AG09309 (cell line): ENCODE measurements at places on chromosomes 16 and 17.
A peak's percentile ranks its signal among the peaks of the same experiment; 100 is the strongest.

DNA sequence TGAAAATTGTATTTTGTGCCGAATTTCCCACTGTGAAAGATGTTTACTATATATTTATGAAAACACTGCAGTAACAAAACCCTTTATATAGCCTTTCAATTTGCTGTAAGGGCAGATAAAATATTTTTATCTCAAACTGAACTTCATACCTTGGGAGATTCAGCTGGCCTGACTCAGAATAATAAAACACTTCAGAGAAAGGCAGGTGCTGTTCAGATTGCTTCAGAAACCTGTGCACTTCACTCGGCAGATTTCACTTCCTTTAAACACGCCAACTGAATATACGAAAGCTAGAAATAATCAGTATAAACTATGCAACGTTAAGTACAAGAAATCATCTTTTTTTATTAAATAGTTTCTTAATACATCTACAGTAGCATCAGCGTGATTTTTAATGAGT is 839.1 kb upstream of the RBFOX1 start:
- no peak for DNase-seq

GRCh38 chr16:12589676-12590075 is 214.0 kb downstream of the CPPED1 start:
- DNase-seq = no peak

DNA sequence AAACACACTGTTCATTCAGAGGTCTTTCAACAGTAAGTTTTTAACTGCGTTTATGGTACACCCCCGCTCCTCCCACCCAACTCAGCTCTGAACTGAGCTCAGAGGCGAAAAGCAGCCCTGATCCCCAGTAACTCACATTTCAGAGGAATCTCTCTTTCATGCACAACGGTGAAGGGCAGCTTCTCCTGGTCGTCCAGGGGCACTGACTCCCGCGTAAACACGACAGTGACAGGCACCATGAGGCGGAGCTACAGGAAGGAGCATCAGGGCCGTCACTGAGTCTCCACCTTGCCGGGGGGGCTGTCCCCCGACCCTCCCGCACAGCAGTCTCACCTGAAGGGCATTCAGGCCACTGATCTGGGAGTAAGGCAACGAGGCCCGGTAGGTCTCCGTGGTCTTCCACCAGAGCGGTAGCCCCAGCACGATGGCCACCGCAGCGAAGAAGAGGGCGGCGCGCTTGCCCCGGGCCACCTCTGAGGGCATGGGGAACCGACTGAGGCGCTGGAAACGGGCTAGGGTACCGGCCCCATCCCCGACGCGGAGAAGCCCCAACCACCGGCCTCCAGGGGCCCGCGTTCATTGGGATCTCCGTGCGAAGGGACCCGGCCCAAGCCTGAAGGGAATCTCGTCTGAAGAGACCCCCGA is 486 bp downstream of the PIGS start:
- no peak for DNase-seq

DNA sequence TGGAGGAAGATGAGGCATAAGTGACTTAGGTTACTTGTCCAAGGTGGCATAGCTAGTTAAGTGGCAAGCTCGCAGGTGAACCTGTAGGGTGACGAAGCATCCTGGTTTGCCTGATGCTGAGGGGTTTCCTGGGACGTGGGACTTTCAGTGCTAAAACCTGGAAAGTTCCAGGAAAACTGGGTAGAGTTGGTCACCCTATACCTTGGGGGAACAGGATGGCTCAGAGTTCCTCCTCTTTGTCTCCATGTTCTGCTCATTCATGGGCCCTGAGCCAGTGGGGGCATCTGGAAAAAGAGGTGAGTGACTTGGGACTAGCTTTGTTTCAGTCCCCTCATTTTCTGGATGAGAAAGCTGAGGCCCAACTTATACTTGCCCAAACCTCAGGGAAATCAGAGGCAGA is 268.0 kb upstream of the N4BP1 start:
- DNase-seq = no peak

- DNase-seq = peak; percentile 34
These were observed 391.3 kb upstream of the CDH5 start for GRCh38 chr16:65975049-65975708.

DNA sequence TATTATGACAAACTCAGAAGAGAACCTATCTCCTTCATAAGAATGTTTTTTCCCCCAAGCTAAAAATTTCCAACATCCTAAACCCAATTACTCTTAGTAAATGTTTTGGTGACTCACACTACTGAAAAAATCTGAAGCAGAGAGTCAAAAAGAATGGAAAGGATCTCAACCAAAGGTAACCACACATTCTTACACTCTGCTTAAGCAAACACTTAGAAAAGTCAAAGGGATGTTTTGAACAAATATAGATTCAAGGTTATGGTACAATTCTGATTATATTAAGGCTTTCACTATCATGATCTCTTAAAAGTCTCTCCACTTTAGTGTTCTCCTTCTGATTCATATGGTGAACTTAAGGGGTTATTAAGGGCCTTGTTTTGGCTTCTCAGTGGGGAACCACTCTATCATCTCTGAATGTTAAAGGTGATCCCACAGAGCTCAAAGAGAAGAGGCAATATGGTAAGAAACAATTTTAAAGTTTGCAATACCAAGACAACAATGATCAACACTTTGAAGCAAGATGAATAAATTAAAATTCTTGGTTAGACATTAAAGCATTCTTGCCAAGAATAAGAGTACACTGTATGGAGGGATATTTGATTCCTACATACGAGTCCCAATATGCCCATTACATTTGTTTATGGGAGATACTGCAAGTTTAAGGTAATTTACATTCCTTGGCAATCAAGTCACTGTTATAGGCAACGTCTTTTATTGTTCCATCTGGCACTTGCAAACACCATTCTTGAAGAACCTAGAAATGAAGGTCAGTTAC is 69.2 kb downstream of the CDC27 start:
- DNase-seq = peak; percentile 17

DNA sequence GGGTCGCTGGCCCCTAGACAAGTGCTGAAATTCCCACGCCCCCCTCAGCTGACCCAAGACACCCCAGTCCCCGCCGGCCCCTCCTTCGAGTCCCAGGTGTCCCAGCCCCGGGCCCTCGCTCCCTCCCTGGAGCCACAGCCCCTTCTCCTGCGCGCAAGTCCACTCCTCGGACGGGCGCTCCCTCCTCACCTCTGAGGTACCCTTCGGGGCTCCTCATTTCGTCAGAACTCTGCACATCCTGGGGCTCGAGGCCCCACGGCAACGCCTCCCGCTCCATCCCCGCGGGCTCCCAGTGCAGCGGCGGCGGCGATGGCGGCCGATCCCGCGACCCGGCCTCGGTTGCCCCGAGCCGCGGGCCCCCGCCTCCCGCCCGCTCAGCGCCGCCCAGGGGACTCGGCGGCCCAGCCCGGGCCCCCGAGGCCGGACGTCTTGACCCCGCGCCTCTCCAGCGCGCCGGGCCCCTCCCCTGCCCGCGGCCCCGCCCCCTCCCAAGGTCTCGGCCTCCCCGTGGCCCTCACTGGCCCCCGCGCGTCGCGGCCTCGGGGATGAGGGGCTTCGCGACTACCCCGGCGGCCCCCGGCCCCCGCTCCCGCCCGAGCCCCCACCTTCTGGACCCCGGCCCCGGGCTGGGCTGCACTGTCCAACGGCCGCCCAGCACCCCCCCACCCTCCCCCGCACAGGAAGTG is at the start of gene ZNF768:
TSS of gene ZNF768 (minus strand) at position 430 of the 686 bp plus-strand sequence. CDS start at position 277, 153 bp downstream.
- no peak for DNase-seq

- no peak for DNase-seq
These were observed 399.5 kb upstream of the TNRC6C start for GRCh38 chr17:77558846-77559626.

DNA sequence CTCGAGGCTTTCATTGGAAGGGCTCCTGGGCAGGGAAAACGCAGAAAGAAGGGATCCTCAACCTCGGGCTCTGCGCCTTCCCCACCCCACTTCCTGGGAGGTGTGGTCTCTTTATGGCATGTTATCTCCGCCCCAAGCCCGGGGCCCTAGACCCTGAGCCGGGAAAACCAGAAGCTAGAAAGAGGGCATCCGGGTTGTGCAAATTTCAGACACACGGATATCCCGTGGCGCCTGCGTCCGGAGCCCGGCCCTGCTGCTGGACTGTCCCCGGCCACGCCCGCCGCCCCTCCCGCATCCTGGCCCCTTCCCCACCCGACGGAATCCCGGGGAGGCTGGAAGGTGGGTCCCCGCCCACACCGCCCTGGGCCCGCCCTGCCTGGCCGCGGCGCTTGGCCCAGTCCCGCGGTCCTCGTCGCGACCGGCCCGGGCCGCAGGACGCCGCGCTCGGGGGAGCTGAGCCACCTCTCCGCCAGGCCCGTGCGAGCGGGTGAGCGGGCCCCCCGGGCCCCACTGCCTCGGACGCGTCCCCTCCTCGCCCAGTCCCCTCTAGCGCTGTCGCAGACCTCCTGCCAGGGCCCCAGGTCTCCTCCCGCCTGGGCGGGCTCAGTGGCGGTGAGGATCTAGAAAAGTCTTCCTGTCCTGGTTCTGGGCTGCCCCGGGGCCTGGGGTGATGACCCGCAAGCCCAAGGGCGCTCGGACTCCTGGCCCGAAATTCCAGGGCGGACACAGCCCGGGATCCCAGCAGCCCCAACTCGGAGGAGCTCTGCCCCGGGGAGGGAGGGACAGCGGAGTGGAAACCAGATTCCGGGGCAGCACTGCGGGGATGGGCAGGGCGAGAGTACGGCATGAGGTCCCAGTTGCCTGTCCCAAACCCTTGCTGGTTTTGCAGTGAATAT is at the start of gene SLC16A5:
TSS of gene SLC16A5 (plus strand) at position 397 of the 896 bp plus-strand sequence. CDS start 5,683 bp downstream, outside the sequence.
- no peak for DNase-seq

DNA sequence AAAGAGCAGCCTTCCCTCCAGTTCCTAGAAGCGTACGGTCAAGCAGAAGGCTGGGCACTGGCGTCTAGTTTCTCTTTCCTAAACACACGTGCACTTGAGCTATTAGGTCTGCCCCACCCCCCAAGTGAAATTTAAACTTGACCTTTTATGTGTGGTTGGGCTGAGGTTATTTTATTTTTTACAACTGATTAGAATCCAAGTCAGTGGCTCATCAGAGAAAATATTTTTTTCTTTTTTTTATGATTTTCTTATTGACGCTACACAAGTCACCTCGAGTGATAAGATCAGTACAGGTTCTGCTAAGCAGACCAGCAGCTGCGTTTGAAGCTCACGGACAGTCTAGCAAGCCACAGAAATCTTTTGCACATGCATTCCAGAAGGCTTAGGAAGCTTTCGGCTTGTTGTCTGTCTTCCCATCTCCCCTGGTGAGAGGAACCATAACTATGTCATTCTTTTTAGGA is 95.1 kb downstream of the ZFHX3 start:
- DNase-seq = peak; percentile 59

GRCh38 chr17:38604479-38605403 is 1.0 kb downstream of the SRCIN1 start:
- no peak for DNase-seq

DNA sequence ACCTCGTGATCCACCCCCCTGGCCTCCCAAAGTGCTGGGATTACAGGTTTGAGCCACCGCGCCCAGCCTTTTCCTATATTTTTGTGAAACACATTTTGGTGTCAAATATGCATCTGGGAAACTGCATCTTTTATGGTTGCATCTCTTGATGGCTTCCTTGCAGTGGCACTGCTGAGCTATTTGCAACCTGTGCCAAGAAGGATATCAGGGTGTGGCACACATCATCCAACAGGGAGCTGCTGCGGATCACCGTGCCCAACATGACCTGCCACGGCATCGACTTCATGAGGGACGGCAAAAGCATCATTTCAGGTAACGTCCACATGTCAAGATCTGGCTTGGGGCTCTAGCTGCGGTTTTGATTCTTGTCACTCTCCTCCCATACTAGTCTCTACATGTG is 16.8 kb upstream of the USP43 start:
- DNase-seq = no peak

DNA sequence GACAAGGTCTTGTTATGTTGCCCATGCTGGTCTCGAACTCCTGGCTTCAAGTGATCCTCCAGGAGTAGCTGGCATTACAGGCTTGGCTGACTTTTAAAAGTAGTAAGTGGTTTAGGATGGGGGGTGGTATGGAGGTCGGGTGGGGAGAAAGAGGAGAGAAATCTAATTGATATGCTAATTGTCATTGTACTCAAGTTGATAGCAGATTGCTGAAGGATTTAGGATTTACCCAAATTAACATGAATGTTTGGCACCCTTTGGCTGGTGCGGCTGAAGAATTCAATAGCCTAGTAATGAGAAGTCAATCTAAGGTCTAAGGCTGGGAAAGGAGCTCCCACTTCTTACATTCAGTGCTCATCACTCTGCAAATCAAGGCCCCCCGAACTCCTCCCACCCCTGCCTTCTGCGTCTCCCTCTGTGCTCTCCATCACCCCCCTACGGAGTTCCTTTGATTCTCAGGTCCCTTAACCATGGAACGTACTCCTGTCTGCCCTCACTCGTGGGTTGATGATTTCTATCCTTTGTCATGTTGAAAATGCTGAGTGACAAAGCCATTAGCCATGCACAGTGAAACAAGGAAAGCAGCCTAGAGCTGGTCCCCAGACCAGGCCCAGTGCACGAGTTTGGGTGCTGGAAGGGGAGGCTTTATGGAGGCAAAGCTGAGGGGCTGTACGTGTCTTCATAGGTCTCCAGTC is 17.3 kb downstream of the CDH13 start:
- DNase-seq = no peak

GRCh38 chr16:22710326-22710725 is 103.6 kb upstream of the HS3ST2 start:
- no peak for DNase-seq

DNA sequence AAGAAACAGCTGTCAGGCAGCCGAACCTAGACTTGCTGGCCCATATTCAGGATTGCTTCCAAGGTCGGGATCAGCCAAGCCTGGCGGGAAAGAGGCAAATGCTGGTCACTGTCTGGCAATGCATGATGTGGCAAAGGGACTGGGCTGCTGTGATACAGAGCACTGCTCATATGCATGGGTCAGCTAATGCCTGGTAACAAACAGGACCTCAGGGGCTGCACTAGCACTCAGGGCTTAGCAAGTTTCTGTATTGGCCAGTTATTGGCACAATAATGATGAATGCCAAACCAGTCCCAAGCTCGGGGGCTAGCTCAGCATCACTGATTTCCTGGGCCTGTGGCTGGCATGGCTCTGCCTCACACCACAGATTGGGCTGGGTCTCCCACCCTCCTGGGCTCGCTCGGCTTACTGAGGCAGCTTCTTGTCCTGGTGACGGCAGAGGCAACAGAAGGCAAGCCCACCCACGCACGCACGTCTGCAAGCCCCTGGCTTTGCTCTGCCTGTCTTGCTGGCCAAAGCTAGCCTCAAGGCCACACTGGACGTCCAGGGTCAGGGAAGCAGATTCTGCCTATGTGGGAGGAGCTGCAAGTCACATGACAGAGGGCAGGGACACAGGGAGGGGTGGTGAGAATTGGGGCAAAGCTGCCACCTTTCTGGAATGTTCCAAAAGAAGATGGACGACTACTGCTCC is 21.4 kb upstream of the RPTOR start:
- no peak for DNase-seq

GRCh38 chr17:58741121-58741625 is 14.5 kb upstream of the PPM1E start:
- peak; percentile 14 for DNase-seq

- DNase-seq = no peak
These were observed 1.2 kb downstream of the NFATC3 start for GRCh38 chr16:68086336-68086841.

DNA sequence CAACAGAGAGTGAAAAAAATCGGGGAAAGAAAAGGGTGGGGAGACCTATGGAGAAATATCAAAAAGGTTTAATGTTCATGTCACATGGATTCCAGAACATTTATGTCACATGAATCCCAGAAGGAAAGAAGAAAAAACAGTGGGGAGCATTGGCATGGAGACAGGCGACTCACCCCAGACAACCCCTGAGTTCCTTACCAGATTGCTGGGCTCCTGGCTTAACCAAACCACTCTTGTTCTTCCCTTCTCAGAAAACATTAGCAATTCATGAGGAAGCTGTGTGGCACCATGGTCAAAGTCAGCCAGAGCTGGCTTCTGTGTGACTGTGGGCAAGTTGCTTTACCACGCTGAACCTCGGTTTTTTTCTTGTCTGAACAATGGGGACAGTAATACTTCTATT is 49.6 kb upstream of the CLEC19A start:
- DNase-seq = no peak
